ENCODE measurements at places on chromosomes 12 and 14.

DNA sequence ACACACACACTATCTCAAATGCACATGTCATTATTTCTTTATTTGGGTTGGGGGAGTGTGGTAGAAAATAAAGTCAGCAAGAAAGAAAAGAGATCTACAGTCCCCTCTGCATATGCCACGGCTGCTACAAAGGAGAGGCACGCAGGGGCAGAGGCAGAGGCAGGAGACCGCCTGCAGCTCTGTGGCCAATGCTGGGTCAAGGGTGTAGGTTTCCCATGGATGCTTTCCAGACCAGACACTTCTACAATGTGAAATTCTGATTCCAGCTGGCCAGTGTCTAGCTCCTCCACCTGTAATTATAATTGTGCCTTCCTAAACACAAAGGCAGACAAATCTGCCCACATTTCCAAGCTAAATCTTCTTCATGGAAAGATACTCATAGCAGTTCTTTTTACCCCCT lies 19.2 kb downstream of the VPS37B start:
- DNase-seq: no peak

GRCh38 chr12:56127888-56128669 lies at the start of gene ESYT1:
TSS of gene ESYT1 (plus strand) at chr12:56128267. CDS start at chr12:56128320, 53 bp downstream.
- peak; percentile 99 for DNase-seq

GRCh38 chr14:103545219-103545914 lies 16.4 kb downstream of the TRMT61A start:
- DNase-seq: no peak

GRCh38 chr12:115370207-115370606 lies 686.2 kb upstream of the TBX3 start:
- no peak for DNase-seq

GRCh38 chr12:5377997-5378592 lies 53.8 kb upstream of the NTF3 start:
- no peak for DNase-seq

DNA sequence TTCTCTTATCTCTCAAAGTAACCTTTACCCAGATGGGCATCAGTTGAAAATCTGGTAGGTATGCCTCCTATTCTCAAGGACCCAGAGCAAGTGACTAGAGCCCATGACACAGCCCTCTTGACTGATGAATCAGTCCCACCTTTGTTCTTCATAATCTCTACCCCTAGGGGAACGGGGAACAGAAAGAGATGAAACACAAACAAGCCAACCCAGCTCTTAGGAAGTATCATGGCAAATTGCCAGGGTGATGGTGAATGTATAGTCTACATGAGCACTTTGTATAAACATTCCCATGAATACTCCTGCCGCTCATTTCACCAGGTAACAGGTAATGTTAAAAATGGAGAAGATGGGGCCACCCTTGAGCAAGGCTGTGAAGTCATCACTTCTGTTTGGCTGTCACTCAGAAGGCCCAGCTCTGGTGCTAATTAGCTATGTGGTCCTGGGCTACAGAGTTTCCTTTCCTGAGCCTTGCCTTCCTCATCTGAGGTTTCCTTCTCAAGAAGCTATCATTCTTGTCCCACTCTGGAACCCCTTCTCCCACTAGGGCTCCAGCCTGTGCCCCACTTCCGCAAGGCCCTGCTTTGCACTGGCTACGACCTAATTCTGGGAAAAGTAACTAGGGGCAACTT lies 161.7 kb downstream of the ANO2 start:
- DNase-seq: no peak

DNA sequence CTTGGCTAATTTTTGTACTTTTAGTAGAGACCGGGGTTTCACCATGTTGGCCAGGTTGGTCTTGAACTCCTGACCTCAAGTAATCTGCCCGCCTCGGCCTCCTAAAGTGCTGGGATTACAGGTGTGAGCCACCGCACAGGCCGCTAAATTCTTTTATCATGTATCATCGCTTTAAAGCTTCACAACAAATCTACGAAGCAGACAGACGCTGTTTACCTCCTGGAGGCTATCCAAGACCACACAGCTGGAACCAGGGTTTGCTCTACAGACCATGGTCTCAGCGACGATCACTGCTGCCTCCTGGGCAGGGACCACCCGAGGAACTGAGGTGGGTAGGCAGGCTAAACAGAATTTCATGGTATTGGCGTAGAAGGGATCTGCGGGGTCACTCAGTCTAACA lies 27.2 kb downstream of the KRT80 start:
- no peak for DNase-seq

DNA sequence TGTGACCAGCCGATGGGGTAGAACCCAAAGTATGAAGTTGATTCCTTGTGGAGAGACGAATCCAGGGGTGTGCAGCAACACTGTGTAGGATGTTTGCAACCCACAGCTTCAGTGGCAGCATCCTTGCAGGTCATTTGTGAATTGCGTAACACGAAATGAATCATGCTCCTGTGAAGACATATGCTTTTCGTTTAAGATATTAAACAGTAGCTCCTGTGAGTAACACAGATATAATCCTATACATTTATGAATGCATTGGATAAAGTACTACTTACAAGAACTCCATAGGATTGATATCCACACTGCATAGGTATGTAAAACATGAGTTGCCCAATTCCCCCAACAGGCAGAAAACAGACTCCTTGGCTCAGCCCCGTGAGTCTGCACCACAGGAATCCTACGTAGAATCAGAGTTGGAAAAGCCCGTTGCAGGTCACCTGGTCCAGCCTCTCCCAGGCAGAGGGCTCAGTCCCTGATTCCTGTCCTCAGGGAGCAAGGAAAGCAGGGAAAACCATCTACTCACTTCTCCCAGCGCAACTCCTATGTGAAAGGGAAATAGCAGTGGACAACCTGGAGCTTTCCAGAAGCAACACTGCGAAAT lies 75.8 kb downstream of the GPATCH2L start:
- peak; percentile 92 for DNase-seq

DNA sequence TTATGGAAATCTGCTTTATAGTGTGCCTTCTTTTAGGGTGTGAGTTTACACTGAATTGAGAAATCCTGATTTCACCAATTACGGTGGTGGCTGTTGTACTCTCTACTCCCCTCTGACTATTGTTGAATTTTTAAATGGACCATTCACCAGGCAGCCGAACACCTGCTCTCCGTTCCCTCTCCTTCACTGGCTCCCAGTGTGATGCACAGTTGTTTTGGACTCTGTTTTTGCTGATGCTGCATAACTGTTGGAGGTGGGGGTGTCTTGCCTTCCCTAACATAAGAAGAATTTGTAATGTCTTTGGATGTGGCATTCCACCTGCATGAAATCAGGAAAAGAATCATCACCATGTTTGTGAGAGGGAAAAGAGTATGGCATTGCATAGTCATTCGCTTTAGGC lies 341.2 kb downstream of the SNAPC1 start:
- DNase-seq: no peak

- no peak for DNase-seq
Observed at GRCh38 chr14:100320157-100320856, 2.8 kb upstream of the SLC25A47 start.

- no peak for DNase-seq
Observed at GRCh38 chr12:32483499-32483898, 84.1 kb downstream of the FGD4 start.

- peak; percentile 57 for DNase-seq
Observed at GRCh38 chr12:40691913-40692764, at the start of gene CNTN1. TSS of gene CNTN1 (plus strand) at chr12:40692439.

All from fibroblast of mammary gland (primary cell).